ENCODE measurements at places on chromosomes 3 and 15.

- peak; percentile 30 for DNase-seq
Observed at GRCh38 chr3:112293368-112294321, at the start of gene SLC9C1. TSS of gene SLC9C1 (minus strand) at chr3:112294216. CDS start at chr3:112286791, 7,425 bp downstream.

DNA sequence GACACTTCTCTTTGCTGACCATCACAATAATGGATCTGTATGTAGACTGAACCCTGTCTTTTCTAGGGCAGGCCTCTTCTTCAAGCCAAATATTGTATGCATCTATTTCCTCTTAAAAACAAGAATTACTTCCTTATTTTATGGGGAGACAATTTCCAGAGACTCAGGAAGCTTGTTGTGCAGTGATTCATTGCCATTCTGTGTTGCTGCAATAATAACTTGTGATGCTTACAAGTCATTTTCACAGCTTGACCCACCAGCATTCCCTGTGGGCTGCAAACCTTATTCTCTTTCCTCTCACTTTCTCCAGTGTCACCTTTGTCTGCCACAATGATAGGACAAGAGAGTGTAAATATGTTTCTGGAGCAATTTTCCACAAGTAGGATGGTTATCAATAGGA is 276.7 kb upstream of the SGO1 start:
- DNase-seq: no peak

GRCh38 chr3:158165730-158166129 is 55.8 kb downstream of the RSRC1 start:
- DNase-seq: no peak

- DNase-seq: no peak
Observed at GRCh38 chr15:93141371-93141794, 52.4 kb upstream of the RGMA start.

DNA sequence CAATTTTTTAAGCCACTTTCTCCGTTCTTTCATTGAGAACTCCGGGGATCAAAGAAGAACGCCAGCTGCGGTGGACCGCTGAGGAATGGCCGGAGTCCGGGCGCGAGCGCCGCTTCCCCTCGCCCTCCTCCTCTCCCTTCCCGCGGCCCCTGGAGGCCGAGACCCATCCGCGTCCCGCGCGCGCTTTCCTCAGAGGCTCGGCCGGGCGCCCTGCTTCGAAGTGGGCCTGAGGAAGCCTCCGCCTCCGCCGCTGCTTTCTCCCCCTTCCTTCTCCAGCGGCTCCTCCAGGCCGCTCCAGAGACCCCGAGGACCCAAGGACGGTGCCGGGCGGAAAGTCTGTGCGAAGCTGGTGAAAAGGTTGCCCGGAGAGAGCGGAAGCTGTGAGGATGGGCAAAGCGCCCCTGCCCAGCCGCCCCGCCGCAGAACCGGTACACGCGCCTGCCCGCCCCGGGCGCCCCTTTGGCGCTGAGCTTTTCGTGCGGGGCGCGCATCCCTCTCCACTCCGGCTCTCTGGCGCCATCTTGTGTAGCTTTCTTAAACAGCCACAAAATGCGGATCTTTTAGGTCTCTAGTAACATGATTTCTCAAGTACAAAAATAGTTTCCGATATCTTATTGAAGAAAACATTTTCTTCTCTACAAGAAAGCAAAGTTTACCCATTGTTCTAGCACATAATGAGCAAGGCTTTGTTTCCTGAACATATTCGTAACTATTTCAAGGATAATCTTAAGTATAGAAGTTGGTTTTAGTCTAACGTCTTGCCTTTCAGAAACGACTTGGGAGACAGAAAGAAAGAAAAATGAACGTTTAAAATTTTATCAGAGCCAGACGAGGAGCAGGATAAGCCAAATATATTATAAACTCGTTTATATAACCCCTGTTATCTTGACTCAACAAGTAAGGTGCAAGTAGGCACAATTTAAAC is 59.2 kb upstream of the FAM174B start:
- peak; percentile 50 for DNase-seq

- DNase-seq: no peak
Observed at GRCh38 chr3:110413266-110413665, 658.4 kb upstream of the NECTIN3 start.

GRCh38 chr15:31328428-31328968 is 1.9 kb downstream of the KLF13 start:
- no peak for DNase-seq

- peak; percentile 41 for DNase-seq
Observed at GRCh38 chr3:150409512-150410310, 1.6 kb downstream of the TSC22D2 start.

GRCh38 chr3:88987776-88988175 is 119.6 kb upstream of the EPHA3 start:
- no peak for DNase-seq

DNA sequence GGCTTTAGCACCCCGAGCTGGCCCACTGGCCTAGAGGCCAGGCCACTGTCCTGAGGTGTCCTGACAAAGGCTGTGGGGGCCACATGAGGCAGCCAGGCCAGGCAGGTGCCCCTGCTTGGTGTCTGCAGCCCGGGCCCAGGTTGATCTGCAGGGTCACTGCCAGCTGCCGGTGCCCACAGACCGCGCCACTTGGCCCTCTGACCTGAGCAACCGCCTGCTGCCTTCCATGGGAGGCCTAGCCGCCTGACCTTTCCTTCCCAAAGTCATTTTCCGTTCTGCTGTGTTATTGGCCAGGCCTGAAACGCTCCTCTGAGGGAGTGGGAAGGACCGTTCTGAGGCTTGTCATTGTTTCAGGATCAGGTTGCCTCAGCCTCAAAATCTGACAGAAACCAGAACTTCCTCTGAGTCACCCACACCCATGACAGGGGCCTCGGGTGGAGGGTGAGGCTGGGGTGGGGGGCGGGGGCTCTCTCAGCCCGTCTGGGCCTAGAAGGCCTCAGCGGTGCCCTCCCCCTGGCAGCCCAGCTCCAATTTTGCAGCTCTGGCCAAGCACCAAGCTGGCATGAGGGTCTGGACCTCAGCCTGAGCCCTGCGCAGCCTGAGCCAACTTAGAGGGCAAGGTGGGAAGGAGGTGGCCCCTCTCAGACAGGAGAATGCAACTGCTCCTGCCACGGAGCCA is 140.7 kb upstream of the MEF2A start:
- no peak for DNase-seq

DNA sequence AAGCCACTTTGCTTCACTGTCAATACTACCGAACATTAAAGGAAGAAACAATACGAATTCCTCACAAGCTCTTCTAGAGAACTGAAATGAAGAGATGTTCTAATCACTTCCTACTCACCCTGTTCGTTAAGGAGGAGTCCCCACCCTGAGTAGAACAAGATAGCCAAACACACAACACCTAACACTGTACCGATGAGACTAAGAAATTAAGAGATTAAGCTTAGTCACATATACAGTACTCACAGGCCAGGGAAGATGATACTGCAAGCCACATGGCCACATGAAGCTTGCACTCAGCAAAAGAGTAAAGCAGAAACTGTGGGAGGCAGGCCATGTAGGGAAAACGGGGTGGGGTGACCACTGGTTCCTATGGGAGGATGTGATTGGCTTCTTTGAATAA is 48.0 kb downstream of the CGGBP1 start:
- DNase-seq: no peak

GRCh38 chr3:156885761-156886160 is 59.6 kb downstream of the LEKR1 start:
- DNase-seq: no peak

DNA sequence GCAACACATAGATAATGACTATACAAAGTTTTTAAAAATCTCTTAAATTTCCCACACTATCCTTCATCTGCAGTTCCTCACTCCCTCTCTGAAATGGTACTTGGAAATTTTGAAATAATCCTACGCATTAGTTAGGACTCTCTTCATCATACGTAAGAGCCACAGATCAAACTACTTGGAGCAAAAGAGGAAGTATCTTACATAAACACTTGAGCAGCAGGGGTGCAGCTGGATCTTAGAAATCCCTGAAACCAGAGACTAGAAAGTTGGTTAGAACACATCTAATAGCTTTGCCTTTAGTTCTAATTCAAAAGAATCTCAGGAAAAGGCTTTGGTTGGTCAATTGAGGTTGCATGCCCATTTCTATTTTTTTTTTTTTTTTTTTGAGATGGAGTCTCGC is 38.8 kb upstream of the ZNF445 start:
- DNase-seq: no peak

DNA sequence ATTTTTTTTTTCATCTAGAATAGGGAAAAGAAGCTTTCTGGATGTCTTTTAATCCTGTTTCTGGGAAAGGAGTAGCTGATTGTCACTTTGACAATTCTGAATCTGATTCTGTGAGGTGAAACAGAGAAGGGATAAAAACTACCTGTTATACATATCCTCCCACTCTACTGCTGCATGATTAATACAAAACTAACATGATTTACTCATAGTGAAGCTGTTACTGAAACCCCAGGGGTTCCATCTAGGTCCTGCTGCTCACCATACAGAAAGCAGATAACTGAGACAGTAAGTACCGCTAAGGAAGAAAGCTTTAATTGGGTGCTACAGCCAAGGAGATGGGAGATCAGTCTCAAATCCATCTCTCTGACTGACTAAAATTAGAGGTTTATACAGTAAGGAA is 610.9 kb upstream of the ALCAM start:
- no peak for DNase-seq

DNA sequence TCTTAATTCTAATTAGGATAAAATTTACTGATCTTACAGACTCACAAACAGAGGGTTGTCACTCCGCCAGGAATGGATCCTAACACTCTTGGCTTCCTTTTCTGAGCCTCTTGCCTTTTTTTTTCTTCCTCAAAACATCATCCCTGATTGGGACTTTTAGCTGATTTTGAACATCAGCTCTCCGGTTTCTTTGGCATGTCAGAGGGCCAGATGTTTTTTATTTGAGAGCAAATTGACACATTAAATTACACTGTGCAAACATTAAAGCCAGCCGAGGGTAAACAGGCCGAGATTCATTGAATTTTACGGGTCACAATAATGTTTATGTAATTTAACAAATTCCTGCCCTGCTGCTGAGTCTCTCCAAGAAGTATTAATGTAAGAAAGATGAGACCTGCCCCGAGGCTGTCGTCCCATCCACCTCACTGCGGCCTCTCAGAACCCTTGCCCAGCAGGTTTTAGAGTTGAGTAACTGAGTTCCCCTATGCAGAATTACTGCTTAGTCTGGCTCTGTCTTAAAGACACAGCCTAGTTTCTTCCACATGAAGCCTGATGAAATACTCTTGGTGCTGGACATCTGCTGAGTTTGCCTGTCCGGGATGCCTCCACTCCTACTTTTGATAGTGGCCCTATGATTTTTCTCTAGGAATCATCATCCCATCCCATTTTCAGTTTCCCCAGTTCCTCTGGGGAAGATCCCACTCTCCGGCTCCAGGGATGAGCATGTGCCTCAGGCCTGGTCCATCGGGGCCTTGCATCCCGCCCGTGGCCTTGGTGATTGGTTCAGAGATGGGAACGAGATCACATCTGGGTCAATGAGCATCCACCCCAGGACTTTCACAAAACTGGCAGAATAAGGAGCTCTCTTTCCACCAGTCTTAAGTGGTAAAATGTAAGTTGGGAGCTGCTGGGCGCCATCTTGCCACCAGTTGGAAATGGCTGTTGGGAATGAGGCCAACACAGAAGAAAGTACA is 226.6 kb upstream of the TLE3 start:
- DNase-seq: no peak

DNA sequence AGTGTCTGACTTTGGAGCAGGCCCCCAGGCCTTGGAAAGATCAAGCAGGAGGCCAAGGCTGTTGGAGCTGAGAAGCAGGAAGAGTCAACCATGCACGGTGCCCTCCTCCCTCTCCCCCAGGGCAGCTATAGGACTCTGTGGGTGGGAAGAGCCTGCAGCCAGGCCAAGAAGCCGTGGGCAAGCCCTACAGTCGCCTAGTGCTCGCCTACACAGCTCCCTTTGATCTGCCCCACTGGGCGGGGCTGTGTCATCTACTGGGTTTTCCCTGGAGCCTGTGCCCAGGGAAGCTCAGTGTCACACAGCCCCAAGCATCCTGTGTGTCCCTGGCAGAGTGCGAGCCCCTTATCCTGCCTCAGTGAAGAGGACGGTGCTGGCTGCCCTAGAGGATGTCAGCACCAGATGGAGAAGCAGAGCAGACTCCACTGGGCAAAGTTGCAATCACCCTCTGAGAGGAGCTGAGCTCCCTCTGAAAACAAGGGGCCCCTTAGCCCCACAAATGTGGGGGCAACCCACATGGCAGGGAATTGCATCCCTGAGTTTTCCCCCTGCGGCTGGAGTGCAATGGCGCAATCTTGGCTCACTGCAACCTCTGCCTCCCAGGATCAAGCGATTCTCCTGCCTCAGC is 72.2 kb downstream of the KLF13 start:
- DNase-seq: no peak

DNA sequence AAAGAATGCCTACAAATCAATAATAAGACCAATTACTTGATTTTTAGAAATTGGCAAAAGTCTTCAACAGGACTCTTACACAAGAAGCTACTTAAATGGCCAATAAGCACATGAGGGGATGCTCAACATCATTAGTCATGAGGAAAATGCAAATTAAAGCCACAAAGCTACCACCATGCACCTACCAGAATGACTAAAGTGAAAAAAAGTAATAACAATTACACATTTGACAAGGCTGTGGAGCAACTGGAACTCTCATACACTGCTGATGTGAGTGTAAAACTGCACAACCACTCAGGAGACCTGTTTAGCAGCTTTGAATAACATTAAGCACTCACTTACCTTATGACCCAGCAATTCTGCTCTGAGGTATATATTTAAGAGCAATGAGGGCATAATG is 68.4 kb downstream of the PPCDC start:
- no peak for DNase-seq

DNA sequence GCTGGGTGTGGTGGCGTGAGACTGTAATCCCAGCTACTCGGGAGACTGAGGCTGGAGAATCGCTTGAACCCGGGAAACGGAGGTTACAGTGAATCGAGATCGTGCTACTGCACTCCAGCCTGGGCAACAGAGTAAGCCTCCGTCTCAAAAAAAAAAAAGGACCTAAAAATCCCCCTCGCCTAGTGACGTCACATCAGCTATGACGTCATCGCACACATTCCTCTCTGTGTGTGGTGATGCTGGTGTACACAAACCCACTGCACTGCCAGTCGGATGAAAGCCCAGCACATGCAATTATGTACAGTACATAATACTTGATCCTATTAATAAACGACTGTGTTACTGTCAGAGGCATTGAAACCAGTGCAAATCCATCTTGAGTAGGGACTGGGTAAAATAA is 40.2 kb upstream of the SEC61A1 start:
- DNase-seq: no peak

DNA sequence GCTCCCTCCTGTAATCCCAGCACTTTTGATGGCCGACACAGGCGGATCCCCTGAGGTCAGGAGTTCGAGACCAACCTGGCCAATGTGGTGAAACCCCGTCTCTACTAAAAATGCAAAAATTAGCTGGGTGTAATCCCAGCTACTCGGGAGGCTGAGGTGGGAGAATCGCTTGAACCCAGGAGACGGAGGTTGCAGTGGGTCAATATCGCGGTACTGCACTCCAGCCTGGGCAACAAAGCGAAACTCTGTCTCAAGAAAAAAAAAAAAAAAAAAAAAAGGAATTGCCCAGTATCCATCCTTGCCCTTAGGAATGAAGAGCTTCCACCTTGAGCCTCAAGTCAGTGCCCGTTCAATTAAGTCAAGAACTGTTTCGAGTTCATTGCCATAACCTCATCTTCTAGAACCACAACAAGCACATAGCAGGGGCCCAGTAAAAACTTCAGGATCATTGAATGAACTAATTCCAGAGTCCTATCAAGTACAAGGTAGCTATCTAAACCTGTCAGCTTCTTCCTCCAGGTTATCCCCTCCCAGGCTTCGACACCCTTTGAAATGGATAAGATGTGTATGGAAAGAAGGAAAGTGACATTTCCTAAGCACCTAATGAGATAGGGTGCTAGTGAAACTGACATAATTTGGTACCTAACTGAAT is 826 bp downstream of the DBR1 start:
- no peak for DNase-seq
